SK-N-SH (cell line): ENCODE measurements at places on chromosomes 1 and 21.
A peak's percentile ranks its signal among the peaks of the same experiment; 100 is the strongest.

DNA sequence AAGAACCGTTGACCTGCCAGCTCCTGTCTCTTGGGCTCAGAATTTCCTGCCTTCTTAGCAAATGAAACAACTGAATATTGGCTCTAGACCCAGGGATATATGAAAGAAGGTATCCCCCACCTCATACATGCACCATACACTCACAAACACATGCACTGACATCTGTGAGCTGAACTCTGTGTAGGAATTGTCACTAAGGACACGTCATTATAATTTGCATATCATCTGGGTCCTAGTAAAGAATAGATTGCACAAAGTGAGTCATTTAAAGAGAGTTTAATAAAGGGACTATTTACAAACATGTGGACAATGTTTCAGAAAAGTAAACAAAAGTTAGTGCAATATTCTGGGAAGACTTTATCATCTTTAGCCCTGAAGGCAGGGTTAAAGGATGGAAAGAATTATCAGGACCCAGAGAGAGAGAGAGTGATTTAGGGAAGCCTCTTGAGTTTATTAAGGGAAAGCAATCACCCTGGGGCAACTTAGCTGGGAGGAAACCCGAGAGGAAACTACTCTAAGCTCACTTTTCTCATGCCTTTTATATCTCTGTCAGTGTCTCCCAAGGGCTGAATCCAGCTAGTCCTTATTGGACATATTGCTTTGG lies 74.1 kb upstream of the PLA2G4A start:
- no peak for DNase-seq

DNA sequence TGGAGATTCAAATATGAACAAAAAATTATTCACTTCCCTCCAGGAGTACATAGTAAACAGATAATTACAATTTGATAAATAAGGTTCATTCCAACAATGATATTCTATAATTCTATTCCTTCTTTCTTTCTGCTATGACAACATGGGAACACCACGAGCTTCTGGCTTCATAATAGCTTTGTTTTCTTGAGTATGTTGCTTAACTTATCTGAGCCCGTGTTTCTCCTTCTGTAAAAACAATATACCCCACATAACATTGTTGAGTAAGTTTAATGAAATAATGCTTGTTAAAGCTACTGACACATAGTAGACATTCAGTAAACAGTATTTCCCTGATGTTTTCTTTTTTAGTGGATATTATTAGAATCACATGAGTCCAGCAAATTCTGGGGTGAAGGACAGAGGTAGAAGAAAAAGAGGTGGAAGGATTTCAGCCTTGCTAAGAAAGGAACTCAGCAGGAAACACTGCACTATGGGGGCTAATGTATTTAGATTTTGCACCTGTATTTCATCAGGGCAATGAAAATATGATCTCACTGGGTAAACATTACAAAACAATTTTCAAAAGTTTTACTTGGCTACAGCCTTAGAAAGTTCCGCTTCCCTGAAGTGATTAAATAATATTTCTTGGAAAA lies 430.8 kb upstream of the C1orf87 start:
- DNase-seq: no peak

DNA sequence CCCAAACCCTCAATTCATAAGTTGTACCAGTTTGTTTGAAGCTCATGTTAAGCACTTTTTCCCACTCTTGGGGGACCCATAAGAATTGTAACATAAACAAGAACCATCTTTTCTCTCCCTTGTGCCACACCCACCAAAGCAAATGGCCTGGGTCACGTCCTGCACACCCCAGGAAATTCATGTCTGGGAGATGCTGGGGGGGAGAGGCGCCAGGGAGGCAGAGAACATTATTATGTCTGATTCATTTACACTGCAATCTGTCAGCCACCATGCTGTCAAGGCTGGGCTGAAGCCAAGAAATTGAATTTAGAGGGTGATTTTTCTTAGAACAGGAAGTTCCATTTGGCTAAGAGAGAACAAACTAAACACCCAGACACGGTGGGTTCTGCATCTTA lies 37.2 kb upstream of the IPO9 start:
- DNase-seq: peak; percentile 38

GRCh38 chr1:31574749-31575368 lies 1.5 kb upstream of the TINAGL1 start:
- DNase-seq: no peak

- peak; percentile 45 for DNase-seq
These were observed 102.3 kb downstream of the TMEM53 start for GRCh38 chr1:44571712-44572571.

- no peak for DNase-seq
These were observed 95.2 kb downstream of the KCNJ15 start for GRCh38 chr21:38351961-38352521.

DNA sequence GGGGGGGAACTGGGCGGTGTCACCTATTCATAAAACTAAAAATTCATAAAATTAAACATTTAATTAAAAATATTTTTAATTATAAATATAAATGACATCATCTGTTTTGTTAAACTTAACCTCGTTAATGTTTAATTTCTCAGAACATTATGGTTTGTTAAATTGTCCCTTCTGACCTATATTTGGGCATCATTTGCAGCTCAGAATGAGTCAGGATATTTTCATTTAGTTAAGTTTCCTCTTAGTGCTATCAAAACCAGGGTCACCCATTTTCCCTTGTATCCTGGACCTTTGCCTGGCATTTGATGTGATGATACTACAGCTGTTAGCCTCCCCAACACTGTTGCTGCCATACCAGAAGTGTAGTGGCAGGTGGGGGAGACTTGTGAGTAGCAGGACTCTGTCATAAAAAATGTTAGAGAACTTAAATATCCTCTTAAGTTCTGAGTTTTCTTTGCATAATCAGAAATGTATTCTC lies 30.3 kb downstream of the TSNAX start:
- DNase-seq: no peak

DNA sequence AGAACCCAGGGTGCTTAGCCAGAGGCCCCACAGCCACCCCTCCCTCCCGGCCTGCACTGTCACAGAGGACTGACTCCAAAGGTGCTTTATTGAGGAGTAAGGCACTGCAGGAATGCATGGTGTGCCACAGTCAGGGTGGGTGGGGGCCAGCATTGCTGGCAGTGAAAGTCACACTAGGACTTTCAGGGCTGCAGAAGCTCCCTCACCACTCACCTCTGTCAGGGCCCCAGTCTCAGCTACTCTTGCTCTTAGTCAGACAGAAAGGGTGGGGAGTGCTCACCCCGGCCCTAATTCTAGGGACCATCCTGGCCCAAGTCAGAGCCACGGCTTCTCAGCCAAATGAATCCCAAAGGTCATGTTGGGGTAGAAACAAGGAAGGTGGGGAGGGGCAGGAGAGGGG lies 19.4 kb downstream of the KNCN start:
- DNase-seq: no peak

DNA sequence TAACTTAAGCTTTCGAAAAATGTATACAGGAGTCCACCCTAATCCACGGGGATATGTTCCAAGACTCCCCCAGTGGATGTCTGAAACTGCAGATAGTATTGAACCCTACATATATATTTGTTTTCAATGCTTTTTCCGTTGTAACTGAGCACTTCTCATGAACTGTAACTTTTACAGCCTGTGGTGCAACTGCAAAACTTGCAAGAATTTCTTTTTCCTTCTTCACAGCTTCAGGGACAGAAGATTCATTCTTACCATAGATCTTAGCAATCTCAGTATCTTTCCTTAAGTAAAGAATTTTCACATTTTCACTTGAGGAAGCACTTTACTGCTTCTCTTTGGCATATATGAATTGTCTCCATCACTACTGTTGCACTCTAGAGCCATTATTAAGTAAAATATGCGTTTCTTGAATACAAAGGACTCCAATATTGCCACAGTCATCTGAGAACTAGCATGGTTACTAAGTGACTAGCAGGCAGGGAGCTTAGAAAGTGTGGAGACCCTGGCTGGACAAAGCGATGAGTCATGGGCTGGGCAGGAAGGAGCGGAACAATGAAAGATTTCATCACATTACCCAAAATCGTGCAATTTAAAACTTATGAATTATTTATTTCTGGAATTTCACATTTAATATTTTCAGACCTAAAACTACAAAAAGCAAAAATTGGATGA lies 14.1 kb downstream of the DPYD start:
- DNase-seq: no peak

GRCh38 chr1:43912607-43913006 lies 21.0 kb upstream of the ARTN start:
- DNase-seq: no peak

DNA sequence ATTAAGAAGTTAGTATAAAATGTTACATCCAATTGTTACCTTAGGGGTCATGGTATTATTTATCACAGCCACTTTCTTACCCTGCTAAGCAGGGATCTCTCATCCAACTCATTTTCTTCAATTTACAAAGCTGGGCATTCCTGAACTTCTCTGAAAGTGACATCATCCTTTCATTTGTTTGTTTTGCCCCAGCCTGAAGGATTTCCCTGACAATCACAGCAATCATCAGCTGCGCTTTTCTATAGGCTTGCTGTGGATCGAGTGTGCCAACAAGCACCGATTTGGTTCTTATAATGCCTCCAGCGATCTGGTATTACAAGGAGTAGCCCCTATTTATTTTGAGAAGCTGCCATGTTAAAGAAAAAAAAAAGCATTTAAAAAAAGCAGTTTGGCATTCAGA lies 240.2 kb downstream of the USH2A start:
- DNase-seq: no peak

GRCh38 chr1:36142121-36142520 lies 7.2 kb downstream of the TRAPPC3 start:
- no peak for DNase-seq

- DNase-seq: no peak
These were observed 39.2 kb upstream of the LRRC8D start for GRCh38 chr1:89781494-89782126.

GRCh38 chr1:85615586-85616363 lies 35.2 kb downstream of the CCN1 start:
- DNase-seq: no peak

DNA sequence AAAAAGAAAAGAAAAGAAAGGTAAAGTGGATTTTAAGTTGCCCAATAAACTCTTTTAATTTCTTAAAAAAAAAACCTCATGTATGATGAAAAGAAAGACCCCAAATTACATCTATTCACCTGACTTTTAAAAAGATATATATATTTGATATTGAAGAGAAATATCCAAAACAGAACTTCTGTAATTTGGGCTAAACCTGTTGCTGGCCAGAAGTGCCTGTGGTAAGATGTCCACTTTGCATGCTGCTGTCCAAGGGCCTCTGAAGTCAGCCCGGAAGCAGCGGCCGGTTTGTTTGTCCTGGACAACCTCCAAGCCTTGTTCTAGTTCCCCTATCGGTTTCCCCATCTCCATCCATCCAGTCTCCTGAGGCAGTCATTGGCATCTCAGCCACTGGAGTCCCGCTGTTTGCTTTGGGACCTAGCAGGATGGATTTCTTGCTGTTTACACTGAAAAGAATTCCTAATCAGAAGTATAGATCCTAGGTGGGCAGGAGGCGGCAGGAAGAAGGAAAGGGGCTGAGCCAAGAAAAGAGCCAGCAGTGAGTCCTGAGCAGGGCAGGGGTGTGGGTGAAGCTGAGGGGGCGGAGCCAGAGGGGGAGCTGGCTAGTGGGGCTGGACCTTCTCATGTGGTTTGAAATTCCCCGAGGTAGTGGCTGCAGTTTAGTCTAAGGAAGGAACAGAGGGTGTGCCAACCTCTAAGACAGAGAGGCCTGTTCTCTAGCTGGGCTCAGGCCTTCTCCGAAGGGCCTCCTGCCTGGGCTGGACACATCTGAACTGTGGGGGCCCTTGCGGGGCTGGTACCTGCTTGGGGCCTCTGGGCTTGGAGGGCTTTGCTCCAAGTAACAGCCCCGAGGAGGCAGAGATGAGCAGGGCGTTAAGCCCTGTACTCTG lies 3.3 kb downstream of the NCMAP start:
- DNase-seq: peak; percentile 88

- DNase-seq: no peak
These were observed 72.5 kb upstream of the MORC3 start for GRCh38 chr21:36247316-36248010.

GRCh38 chr1:26799479-26800142 lies 11.9 kb downstream of the PIGV start:
- DNase-seq: peak; percentile 32

- DNase-seq: no peak
These were observed 74.2 kb downstream of the TOMM20 start for GRCh38 chr1:235054466-235054865.

DNA sequence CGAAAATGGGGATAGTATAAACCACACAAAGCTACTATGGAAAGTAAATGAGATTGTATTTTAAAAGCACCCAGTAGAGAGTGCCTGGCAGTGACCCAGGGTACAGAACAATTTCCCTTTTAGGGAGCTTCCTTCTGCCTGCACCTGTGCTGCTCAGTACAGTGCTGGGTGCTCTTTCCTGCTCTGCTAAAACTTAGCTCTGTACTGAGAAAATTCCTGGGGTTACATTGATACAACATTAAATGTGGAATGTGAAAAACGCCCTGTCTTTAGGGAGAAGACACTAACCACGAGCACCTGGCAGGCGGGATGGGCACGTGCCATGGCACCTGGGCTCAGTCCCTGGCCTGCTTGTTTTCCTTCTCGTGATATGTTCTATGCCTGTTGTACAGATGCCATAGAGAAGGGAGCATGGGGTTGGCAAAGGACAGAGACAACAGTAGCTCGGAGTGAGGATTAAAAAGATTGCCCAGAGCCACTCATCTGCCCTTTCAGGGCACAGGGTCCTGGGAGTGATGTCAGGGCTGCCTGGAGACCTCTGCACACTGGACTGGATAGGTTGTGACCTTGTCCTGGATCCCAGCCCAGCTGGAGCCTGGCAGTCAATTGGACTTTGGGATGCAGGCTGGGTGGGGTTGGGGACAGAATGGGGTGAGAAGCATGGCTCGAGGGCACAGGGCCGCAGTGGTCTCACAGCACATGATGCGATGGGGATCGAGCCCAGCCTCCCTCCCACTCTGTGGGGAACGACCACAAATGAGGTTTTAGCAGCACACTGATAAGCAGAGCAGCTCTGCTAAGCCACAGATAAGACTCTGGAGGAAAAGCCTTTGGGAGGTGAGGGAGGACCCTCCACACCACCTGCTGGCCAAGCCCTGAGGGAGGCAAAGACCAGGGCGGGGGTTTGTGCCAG lies 4.2 kb downstream of the SPATA46 start:
- DNase-seq: peak; percentile 83

GRCh38 chr1:38088366-38088765 lies 41.8 kb upstream of the POU3F1 start:
- DNase-seq: no peak

DNA sequence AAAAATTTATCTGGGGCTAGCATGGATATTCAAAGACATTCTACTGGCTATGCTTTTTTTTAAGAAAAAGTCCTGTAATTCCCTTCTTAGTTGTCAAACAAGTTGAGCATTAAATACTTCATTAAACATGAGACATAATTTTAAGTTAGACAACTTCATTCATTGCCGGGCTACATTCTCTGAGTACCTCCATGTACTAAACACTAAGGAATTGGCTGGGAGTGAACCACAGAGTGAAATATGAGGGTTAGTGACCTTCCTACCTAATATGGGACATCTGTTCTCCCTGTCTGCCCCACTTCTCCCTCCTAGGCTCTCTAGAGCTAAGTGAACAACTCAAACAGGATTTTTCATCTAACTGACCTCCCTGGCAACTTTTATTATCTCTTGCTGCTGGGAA lies 370.4 kb downstream of the VAV3 start:
- DNase-seq: no peak

- DNase-seq: no peak
These were observed 104.7 kb downstream of the CASZ1 start for GRCh38 chr1:10691740-10692125.
